ENCODE measurements at places on chromosomes 5 and 9. TPM values are rescaled to one million over a fixed set of nuclear protein-coding genes. Genes with fewer than 3 reads are reported as not detected.

Gene REEP5
- 103 TPM for total RNA-seq

Gene CACFD1
- 8.7 TPM for total RNA-seq

Gene ZNG1C
- 3.9 TPM for total RNA-seq

Gene ANKRD31
- total RNA-seq = 0.05 TPM

Gene CCNI2
- total RNA-seq = 0.20 TPM

Gene PTPRD
- total RNA-seq = 25.1 TPM

Gene PTGES
- total RNA-seq = 3.0 TPM

Gene TRIM14
- 3.4 TPM for total RNA-seq

Gene PTGS1
- 3.1 TPM for total RNA-seq

Gene RICTOR
- total RNA-seq = 76.3 TPM

Gene APBA1
- 5.9 TPM for total RNA-seq
